ENCODE measurements at places on chromosomes 16 and 17. TPM values are rescaled to one million over a fixed set of nuclear protein-coding genes. Genes with fewer than 3 reads are reported as not detected.
A peak's percentile ranks its signal among the peaks of the same experiment; 100 is the strongest.

GRCh38 chr17:60390925-60391470 is 935 bp downstream of the USP32 start:
- peak overlapping the region; percentile 94 for H3K4me3 ChIP-seq
- no peaks in the 10 kb centered on the region for H3K36me3 ChIP-seq
- H3K4me1 ChIP-seq: peaks cover 45% of the 10 kb centered on the region
- peak overlapping the region; percentile 95 for H3K27ac ChIP-seq
- no peaks in the 10 kb centered on the region for H3K27me3 ChIP-seq

DNA sequence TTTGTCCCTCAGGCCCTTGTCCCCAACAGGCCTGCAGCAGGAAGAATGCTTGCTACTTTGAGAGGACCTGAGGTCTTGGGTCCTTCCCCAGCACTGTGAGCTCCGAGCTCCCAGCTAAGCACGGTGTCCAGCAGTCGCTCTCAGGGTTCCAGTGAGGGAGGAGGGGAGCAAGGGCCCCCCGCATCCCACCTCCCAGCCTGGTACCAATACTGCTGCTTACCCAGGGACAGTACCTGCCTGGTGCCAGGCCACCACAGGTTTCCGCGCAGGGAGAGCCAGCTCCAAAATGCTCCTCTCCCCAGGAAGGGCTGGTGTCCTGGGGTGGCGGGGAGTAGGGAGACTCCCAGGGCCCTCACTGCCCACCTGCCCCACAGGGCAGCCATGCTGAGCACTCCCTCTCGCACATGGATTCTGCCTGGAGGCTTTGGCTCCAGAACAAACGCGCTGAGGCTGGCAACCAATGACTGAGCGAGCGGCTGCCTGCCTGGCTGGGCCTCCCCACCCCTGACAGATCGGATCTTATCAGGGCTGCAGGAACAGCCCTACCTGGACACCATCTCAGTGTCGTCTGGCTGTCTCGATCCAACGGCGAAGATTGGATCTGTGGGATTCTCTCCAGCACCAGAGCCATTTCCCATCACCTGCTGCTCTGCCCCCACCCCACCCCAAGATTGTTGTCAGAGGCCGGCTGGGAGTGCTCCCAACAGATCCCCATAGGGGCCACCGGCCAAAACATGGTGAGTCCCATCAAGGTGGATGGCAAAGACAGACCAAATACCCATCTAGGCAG is 2.4 kb downstream of the DOK4 start:
- H3K27ac ChIP-seq: peak overlapping the region; percentile 77
- H3K36me3 ChIP-seq: peaks cover 3% of the 10 kb centered on the region
- H3K27me3 ChIP-seq: no peaks in the 10 kb centered on the region
- DNase-seq: no peak

GRCh38 chr16:70610273-70611223 is 35.8 kb upstream of the IL34 start:
- no peaks in the 10 kb centered on the region for H3K36me3 ChIP-seq
- DNase-seq: no peak
- no peaks in the 10 kb centered on the region for H3K27me3 ChIP-seq
- H3K27ac ChIP-seq: no peak overlapping the region
- H3K4me1 ChIP-seq: peaks cover 10% of the 10 kb centered on the region
- H3K4me3 ChIP-seq: no peak overlapping the region

GRCh38 chr16:17324451-17324850 is 146.3 kb downstream of the XYLT1 start:
- no peak overlapping the region for H3K27ac ChIP-seq
- no peak for DNase-seq
- H3K27me3 ChIP-seq: no peaks in the 10 kb centered on the region

NUPR1 gene
- total RNA-seq: 12.3 TPM

PGP gene
- total RNA-seq: 15.2 TPM

GRB2 gene
- total RNA-seq: 67.8 TPM

Data from mesothelial cell of epicardium (in vitro differentiated cells).